ENCODE measurements at places on chromosomes 11 and 22. TPM values are rescaled to one million over a fixed set of nuclear protein-coding genes. Genes with fewer than 3 reads are reported as not detected.

GRCh38 chr11:103257360-103257759, 148.1 kb downstream of the DYNC2H1 start:
- no peaks in the 10 kb centered on the region for H3K27me3 ChIP-seq
- no peak for DNase-seq
- H3K4me1 ChIP-seq = no peaks in the 10 kb centered on the region
- no peaks in the 10 kb centered on the region for H3K36me3 ChIP-seq

DNA sequence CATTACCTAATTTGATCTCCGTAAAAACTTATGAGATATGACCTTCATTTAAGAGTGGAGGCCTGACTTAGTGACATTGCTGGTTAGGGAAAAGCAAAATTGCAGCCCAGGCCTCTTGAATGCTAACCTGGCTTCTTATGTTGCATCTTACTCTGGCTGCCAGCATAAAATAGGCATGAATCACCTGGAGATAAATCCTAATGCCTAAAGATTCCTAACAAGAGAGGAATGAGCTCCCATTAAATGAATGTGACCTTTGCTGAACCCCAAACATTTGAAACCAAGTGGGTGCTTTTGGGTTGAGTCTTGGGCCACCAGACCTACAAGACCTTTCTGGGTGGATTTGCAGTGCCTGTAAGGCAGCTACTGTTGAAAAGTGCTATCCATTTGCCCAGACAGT, 1145.6 kb upstream of the TENM4 start:
- no peak for DNase-seq
- H3K27ac ChIP-seq = no peak overlapping the region

- H3K4me3 ChIP-seq = no peak overlapping the region
- DNase-seq = no peak
- H3K36me3 ChIP-seq = no peaks in the 10 kb centered on the region
- H3K4me1 ChIP-seq = no peaks in the 10 kb centered on the region
Observed at GRCh38 chr11:132907651-132908413, 624.5 kb downstream of the OPCML start.

DNA sequence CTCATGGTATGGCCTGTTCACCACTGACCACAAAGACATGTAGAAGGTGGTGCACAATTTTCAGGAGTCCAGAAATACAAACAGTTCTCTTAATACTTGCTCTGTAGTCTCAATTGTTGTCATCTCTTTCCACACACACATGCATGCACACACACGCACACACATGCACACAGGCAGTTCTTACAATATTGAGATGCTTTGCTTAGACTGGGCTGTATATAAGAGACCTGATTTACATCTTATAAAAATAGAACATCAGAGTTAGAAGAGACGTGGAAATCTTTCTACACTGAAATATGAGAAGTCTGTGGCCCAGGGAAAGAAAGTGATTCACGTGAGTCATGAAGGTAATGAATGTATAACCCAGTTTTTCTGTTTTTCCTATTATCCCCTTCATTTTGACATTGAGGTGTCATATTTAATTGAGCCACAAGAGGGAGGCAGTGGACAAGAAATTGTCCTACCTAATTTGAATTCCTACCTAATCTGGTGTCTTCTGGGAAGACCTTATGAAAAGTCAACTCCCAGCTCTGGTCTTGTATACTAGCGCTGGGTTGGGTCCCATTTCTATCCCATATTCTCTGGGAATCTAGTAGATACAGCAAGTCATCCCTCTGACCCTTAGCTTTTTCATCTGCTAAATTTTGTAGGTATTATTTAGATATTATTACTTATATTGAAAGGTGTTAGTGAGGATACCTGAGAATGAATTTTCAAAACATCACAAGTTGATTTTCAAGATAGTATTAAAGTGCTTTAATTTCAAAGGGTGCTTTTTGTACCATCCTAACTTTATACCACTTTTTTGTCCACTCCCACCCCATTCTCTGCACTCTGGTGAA, 14.9 kb upstream of the MS4A4A start:
- no peak for DNase-seq
- no peaks in the 10 kb centered on the region for H3K27me3 ChIP-seq
- no peak overlapping the region for H3K27ac ChIP-seq
- H3K36me3 ChIP-seq = no peaks in the 10 kb centered on the region
- H3K4me1 ChIP-seq = no peaks in the 10 kb centered on the region

- peaks cover 95% of the 10 kb centered on the region for H3K4me1 ChIP-seq
- no peak overlapping the region for H3K4me3 ChIP-seq
- H3K27me3 ChIP-seq = no peaks in the 10 kb centered on the region
- no peaks in the 10 kb centered on the region for H3K36me3 ChIP-seq
- peak overlapping the region; percentile 62 for H3K27ac ChIP-seq
- DNase-seq = peak; percentile 71
Observed at GRCh38 chr11:1304380-1304779, 5.1 kb downstream of the TOLLIP start.

DNA sequence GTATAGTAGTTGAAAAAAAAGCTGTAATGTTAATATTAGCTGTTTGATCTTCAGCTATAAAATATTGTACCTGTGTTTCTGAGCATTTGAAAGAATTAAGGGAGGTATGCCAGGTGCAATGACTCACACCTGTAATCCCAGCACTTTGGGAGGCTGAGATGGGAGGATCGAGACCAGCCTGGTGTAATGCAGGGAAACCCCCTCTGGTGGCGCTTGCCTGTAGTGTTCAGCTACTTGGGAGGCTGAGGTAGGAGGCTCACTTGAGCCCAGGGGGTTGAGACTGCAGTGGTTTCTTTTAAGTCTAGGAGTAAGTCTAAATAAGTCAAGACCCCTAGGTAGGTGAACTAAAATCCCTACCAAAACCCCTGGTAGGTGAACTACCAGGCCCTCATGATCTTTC, 37.1 kb downstream of the TAF1D start:
- no peaks in the 10 kb centered on the region for H3K27me3 ChIP-seq
- H3K4me3 ChIP-seq = no peak overlapping the region
- H3K27ac ChIP-seq = no peak overlapping the region

GRCh38 chr11:33633251-33634003, 67.2 kb downstream of the C11orf91 start:
- no peak overlapping the region for H3K4me3 ChIP-seq
- H3K27ac ChIP-seq = no peak overlapping the region
- H3K36me3 ChIP-seq = no peaks in the 10 kb centered on the region
- no peaks in the 10 kb centered on the region for H3K4me1 ChIP-seq
- no peaks in the 10 kb centered on the region for H3K27me3 ChIP-seq

- H3K4me3 ChIP-seq = no peak overlapping the region
- H3K27ac ChIP-seq = no peak overlapping the region
- peaks cover 10% of the 10 kb centered on the region for H3K4me1 ChIP-seq
- no peaks in the 10 kb centered on the region for H3K36me3 ChIP-seq
- no peak for DNase-seq
- H3K27me3 ChIP-seq = peaks cover 17% of the 10 kb centered on the region
Observed at GRCh38 chr22:39688186-39688785, 117.7 kb downstream of the CACNA1I start.

Gene KLHDC7B
- polyA plus RNA-seq = 3.5 TPM

Gene ARHGAP20
- 0.45 TPM for polyA plus RNA-seq
